IPS DF 19.7 (cell line): ENCODE measurements at places on chromosomes 2 and 18.

GRCh38 chr2:86015006-86015405 is 90.7 kb downstream of the POLR1A start:
- no peak for DNase-seq

- no peak for DNase-seq
Observed at GRCh38 chr2:28438532-28439063, 45.9 kb downstream of the FOSL2 start.

DNA sequence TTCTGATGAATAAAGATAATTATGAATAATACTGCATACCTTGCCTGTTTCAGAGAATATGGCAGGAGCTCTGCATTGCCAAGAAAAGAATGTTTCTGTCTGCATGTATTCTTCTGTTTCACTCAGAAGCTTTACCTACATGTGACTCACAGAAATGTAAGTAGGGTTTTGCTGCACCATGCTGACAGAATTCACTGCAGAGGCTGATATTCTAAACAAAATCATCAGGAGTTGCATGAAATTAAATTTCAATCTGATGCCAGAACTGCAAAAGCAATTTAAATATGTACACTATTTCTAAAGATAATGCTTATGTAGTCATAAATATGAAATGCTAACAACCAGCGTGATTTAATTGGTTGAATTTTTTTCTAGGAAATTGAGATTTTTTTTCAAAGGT is 332.8 kb upstream of the FSHR start:
- DNase-seq, result no peak

DNA sequence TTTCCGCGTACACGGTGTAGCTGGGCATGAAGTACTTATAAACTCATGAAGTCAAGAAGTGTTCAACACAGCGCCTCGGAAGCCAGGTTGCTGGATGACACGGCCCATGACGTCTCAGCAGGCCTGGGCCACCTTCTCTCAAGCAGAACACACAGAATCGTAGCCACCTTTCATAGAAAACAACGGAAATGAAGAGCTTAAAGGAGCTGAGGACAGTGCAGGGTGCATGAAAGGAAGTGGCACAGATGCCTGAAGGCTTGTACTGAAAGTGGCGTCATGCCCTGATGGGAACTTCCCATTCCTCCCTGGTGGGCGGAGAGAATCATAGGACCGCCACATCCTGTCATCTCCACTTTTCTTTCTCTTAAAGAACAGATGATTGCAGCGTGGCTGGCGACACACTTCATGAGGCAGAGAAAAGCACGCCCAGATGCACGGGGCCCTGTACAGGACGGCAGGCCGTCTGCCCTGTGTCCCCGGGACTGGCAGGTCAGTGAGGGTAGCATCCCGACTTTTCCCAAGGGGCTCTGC is 31.1 kb downstream of the HDAC4 start:
- no peak for DNase-seq

DNA sequence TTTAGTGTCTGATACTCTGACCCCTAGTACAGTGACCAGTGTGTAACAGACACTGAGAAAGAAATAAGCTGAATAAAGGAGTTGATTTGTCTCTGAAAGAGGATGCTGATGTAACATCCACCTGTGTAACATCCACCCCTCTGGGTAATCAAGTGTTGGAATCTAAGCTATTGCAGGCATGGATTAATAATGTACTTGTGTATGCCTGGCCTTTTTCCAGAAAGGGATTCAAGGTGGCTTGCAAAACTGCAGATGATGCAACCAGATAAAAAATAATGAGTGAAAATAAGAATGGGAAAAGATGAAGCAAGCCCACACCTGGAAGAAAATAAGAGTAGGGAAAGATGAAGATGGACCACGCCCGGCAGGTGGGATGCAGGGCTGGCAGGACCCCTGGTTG is 48.2 kb upstream of the FOXI3 start:
- no peak for DNase-seq

DNA sequence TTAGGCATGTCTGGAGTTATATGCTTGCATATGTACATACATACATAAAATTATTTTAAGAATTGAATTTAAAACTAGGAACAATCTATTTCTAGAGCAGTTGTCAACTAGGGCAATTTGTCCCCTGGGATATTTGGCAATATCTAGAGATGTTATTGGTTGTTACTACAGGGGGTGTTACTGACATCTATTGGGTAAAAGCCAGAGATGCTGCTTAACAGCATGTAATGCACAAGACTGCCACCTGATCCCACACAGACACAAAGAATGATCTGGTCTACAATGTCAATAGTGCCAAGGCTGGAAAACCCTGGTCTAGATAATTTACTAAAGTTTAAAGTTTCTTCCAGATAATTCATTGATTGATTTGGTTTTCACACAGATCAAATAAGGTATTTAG is 185.3 kb downstream of the NYAP2 start:
- DNase-seq, result no peak

DNA sequence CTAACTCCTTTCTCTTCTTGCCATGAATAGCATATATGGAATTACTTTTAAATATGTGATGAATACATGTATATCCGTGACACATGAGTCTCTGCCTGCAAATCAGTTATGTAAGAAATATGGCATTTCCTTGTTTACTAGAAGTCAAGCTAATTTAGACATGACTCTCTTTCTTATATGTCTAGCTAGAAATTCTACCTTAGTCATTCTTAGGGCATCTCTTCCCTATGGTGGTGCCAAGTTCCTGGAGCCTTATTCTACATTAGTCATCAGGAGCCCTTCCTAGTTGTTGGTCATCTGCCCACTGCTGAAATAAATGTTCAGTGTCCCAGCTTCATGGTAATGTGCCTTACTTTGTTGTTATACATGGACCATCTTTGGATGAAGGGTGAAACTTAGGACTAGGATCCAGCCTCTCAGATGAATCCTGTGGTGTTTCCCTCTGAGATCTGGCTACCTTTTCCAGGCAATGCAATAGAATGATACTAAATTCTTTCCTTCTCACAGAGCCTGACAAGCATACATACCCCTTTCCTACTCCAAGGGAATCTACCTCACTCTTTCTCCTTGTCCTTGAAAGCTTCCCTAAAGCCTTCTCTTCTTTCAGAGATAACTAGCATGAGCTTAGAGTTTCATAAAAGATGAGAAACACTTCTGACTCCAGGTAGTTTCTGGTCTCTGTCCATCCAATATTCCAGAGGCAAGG is 415.3 kb upstream of the VWC2L start:
- DNase-seq, result no peak

GRCh38 chr18:57431467-57432080 is 3.6 kb upstream of the ONECUT2 start:
- DNase-seq, result no peak

DNA sequence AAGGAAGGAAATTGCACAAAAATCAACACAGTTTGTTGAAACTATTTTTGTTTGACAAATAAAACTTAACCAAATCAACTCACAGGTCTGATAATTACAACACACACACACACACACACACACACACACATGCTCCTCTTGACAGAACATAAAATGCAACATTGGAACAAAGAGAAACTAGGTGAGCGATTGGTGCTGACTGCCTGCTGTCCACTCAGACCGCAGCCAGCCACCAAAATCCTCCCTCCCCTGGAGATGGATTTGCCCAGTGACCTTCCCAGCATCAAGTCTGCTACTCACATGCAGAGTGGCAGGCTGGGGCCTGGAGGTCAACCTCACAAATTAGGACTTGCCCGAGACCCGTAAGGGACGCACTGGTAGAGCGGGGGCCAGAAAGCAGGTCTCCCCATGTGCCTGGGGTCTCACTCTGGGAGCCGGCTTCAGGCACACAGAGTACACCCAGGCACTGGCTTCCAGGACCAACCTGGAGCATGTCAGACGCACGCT is 61.4 kb downstream of the DIPK1C start:
- DNase-seq, result no peak

DNA sequence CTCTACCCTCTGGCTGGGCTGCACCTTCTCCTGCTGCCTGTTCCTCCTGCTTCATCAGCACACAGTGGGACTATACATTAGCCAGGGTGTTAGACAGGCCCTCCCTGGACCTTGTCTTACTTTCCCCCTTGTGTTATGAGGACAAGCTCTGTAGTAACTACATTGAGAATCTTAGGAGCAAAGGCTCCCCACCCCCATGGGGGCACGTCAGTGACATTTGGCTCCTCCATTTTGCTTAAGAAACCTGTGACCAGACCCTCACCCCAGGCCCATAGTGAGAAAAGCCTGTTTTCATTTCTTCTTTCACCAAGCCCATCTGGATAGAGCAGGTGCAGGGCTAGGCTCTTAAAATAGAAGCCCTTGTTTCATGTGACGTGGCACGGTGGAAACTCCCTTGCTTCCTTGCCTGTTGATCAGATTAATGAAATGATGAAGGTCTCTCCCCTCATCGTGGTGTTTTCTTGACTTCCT is 146.7 kb downstream of the RPIA start:
- DNase-seq, result no peak

DNA sequence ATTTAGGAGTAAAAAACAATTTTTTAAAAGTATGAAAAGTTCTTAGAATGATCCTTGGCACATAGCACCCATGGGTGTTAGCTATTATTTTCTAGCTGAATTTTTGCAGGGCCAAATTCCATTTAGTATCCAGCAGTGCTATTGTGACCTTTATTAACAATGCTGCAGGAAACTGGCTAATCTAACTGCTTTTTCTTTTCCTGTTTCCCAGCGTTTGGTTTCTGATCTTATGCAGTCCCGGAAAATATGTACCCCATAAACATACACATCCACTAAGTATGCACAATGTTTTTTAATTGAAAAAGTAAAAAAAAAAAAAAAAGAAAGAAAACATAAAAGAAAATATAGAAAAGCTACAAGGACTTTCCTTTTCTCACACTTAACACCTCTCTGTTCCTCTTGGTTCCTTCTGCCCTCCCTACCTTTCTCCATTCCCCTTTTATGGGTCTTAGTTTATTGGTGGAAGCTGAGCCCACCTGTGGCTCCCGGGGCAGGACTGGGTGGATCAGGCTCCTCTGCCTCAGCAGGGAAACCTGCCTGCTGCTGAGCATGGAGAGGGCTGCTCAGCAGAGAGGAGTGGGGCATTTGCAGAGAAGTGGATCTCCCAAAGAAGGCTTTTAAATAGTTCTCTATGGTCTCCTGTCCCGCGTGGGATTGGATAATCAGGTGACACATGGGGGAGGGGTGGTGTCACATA is 9.3 kb upstream of the SLC16A14 start:
- DNase-seq, result no peak

GRCh38 chr2:85907671-85908157 is 18.9 kb upstream of the ST3GAL5 start:
- no peak for DNase-seq

GRCh38 chr2:24435391-24436316 is 55.4 kb upstream of the NCOA1 start:
- no peak for DNase-seq

DNA sequence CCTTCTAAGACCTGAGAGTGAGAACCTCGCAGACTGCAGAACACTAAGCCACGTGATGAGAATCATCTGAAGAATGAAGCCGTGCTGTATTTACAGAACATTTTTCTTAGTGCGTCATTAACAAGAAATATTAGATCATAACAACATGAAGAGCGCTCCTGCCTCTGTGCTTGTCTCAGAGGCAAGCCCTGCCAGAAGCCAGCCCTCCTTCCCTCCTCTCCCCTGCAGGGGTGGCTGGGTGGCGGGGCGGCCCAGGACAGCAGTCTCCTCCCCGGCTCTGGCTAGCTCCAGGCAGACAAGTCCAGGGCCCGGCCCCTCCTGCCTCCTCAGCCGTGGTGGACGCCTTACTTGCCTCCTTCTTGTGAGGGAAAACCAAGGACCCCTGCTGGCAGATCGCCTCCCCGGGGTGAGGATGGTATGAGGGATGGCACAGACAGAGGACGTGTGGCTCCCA is 262.7 kb downstream of the TWIST2 start:
- DNase-seq, result no peak

DNA sequence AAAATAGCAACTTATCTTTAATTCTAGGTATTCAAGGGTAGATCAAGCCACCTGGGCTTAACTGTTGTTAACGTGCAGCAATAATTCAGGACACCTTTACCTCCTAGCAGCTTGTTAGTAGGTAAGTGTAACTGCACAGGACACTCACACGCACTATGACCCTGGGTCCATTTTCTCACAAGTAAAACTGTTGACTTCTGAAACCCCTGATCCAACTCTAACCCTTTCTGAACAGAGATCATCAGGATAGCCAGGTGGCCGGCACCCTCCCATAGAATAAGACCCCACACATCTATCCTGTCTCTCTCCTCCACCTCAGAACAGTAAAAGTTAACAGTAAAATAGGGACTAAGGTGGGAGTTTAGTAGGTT is 610 bp downstream of the SPC25 start:
- DNase-seq, result no peak

DNA sequence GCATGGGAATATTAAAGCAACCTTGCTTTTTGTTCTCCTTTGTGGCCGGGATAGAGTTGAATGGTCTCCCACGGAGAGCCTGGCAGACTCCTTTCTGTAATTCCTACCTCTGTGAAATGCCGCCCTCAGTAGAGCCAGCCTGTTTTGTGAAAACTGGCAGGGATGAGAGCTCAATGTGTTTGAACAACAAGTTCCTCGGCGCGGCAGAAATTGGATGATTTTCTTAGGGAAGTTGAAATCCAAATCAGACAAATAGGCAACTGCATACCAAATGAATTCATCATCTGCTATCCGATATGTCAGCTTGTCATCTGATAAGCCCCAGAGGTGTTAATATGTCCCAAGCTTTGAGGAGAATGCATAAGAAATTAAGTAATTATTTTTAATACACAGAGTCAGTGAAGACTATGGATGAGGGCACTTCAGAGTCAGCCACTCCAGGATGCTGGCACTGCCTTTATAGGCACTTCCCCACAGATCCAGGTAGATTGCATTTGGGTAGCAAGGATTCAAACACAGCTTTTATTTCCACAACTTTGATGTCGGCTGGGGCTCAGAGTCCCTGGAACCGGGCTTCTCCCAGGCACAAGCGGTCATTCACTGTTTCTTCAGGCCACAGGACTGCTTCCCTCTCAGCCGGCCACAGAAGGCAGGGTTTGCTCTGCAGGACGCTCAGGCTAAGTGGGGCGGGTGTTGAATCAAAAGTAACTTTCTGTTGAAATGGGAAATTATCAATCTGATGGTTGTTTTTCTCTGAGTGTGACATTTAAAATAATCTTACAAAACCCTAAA is 82.8 kb upstream of the REV1 start:
- DNase-seq, result no peak

DNA sequence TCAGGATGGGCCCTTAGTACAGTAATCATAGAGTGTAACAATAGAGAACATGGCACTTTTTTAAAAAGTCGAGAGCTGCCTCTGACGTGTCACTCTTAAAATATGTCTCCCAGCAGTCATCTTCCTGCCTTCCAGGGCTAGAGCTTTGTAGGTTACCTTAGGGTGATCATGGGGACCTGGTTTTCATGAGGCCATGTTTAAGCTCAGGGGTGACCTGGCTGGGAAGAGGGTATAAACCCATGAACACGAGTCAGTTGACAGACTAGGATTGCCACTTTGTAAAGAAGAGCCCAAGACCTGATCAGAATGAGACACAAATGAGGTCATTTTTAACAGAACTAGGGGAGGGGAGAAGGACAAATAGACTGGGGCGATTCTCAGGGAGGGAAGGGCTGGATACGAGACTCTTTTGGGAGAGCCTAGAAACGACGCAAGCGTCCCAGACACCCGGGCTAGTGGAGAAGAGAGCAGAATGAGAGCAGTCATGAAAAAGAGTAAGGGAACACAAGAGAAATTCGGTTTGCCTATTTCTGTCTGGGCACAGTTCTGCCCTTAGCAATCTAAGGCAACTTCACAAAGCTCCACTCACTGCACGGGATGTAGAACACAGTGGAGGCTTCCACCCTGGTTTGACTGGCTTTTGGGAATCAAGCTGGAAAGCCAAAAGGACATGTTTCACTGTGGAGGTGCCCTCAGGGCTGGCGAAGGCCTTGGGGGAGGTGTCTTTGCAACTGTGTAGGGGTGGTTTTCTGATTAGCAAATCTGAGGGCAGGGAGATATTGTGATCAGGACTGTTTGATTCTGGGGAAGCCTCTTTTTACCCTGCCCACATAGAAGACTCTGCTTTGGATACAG is 1.8 kb upstream of the RAB31 start:
- DNase-seq, result no peak
